ENCODE measurements at places on chromosomes 6 and 20.

- peak; percentile 46 for DNase-seq
Observed at GRCh38 chr6:25370178-25371036, 91.2 kb downstream of the CARMIL1 start.

DNA sequence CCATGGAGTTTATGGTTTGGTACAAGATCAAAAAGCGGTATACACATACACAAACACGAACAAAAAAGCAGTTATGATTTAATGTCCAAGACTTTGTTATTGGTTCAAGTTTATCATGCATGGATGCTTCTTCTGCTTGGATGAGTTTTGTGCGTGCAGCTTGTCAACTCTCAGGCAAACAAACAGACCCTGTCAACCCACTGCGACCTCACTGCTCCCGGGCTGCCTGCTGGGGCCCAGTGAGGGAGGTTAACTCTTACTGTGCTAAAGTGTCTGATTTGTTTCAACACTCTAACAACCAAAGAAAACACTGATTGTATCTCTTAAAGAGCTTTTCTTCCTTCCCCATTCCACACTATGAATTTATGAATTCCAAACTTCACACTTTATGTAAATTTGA, 26.8 kb upstream of the DDR1 start:
- DNase-seq: no peak

DNA sequence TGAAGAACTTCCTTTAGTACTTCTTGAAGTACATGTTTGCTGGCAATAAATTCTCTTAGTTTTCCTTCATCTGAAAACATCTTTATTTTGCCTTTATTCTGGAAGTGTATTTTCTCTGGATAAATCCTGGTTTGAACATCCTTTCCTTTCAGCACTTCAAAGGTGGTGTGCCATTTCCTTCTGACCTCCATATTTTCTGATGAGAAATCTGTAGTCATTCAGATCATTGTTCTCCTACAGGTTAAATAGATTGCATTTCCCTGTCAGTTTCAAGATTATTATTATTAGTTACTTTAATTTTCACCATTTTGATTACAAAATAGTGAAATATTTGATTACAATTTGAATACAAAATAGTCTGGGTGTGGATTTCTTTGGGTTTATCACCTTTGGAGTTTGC, 134.5 kb downstream of the CDH26 start:
- DNase-seq: no peak

- no peak for DNase-seq
Observed at GRCh38 chr6:79544939-79545450, 7.8 kb upstream of the LCA5 start.

- no peak for DNase-seq
Observed at GRCh38 chr6:93819189-93819588, 399.8 kb upstream of the EPHA7 start.
